Foreskin keratinocyte (primary cell): ENCODE measurements at places on chromosomes 5 and 9. TPM values are rescaled to one million over a fixed set of nuclear protein-coding genes. Genes with fewer than 3 reads are reported as not detected.

MCTP1 gene
- 0.44 and 1.3 TPM in 2 replicates for total RNA-seq

- DNase-seq, result no peak
Measured at GRCh38 chr9:20566401-20566800, 55.9 kb downstream of the MLLT3 start.

GRCh38 chr9:72428329-72428728 lies 63.3 kb upstream of the ZFAND5 start:
- no peak for DNase-seq

GRCh38 chr5:171315386-171315891 lies 6.4 kb downstream of the TLX3 start:
- DNase-seq, result no peak

CDKN2A gene
- total RNA-seq, result 4.9 and 12.8 TPM in 2 replicates

LTC4S gene
- total RNA-seq, result 0.60 and 0.71 TPM in 2 replicates

TEK gene
- 0.04 and 0.10 TPM in 2 replicates for total RNA-seq

- no peak for DNase-seq
Measured at GRCh38 chr9:135727257-135727875, 25.4 kb downstream of the KCNT1 start.

DNA sequence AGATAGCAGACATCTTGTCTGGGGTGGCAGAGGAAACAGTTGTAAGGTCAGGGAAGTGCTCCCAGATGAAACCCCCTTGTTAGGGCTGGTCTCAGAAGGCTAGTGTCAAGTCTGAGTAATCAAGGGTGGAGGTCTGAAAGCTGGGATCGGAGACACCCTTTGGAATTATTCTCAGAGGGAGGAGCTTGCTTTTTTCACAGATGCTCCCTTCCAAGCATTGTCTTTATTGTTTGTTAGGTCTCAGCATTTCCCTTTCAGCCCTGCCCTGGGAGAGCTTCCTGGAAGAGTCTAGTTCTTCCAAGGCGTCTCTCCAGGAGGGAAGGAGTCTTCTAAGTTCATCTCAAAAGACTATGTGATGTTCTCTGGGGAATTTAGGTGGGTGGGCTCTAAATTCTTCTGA lies 3.2 kb downstream of the TEK start:
- DNase-seq, result no peak

DNA sequence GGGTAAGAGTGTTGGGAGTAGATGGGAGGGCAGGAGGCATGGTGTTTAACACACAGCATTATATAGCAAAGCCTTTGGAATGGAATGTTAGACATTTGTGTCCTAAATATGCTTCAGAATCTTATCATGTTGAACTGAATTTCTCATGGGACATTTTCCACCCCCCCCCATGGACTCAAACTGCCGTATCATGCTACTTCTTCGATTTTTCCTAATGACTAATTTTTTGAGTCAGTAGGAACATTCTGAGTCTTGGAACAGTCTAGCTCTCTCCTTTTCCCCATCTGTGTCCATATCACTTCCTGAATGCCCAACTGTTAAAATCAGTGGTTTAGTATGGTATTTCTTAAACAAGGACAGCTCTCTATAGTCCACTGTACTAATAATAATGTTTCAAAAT lies 380.6 kb downstream of the TLE4 start:
- DNase-seq, result no peak

DNA sequence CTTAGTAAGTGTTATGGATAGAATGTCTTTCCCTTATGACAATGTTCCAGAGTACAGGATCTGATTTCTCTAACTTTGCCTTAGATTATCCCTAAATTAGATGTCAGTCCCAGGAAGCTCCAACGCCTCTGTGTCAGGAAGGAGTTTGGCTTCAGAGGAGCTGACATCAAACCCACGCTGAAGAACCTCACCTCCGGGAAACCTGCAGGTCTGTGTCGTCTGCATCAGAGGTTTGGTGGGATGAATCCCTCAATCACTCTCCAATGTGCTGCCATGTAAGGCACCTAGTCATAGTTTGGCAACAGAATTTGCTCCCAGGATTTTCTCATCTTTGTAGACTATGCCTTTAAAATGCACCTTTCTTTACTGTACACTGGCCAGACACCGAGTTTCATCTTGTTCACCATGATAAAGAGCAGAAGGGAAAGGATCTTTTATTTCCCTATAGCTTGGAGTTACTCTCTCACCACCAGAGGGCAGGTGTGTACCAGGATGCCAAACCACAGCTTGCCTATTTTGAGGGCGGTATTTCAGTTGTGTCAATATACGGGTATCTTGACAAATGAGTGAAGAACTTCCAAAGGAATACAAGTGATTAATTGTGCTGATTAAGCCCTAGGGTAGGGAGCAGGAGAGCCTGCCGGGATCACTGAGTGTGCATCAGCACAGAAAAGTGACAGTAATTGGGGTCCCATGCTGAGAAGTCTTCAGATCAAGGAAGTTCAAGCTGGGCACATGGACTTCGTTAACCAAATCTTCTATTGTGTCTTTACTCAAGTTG lies 23.4 kb downstream of the MINAR2 start:
- peak; percentile 43 for DNase-seq

DNA sequence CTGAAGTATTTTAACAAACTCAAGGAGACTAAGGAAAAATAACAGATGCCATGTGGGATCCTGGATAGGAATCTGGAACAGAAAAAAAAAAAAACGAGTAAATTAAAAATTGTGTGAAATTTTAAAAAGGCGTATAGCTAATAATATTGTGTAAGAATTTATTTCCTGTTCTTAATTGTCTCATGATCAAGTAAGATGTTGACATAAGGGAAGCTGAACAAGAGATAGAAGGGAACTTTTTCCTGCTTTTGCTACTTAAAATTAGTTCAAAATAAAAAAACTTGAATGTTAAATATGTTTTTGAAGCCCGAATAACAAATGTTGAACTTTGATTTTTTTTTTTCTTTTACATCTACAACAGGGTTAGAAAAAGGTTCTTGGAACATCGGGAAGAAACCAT lies 10.5 kb downstream of the SNAPC3 start:
- no peak for DNase-seq
